Stomach (tissue), 19 donors: ENCODE measurements at places on chromosomes 6 and 20. TPM values are rescaled to one million over a fixed set of nuclear protein-coding genes. Genes with fewer than 3 reads are reported as not detected.
A peak's percentile ranks its signal among the peaks of the same experiment; 100 is the strongest.

DNA sequence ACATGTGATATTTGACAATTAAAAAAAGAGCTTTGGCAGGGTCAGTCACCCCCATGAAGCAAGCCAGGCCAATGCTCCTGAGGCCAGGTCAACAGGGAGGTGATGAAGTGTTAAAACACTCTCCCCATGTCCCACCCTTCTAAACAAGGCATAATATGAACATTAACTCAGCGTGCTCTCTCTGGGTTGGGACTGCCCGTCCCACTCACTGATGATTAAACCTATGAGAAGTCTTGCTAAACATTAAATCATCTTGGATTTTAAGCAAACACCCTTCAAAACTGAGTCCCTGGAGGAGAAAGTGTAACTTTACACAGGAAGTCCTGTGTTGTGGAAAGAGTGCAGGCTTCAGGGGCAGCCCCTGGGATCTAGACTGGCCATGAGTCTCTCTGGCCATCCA, 558.5 kb downstream of the CD83 start:
- DNase-seq, result no peak

GRCh38 chr6:610882-611281, 46.0 kb downstream of the HUS1B start:
- DNase-seq, result no peak

- peak; percentile 7 for DNase-seq
Observed at GRCh38 chr6:104322841-104323240, 536.9 kb downstream of the HACE1 start.

GRCh38 chr20:25280574-25281535, 33.0 kb downstream of the PYGB start:
- peak; percentile 7 for DNase-seq

The GPR6 gene
- not detected for total RNA-seq

DNA sequence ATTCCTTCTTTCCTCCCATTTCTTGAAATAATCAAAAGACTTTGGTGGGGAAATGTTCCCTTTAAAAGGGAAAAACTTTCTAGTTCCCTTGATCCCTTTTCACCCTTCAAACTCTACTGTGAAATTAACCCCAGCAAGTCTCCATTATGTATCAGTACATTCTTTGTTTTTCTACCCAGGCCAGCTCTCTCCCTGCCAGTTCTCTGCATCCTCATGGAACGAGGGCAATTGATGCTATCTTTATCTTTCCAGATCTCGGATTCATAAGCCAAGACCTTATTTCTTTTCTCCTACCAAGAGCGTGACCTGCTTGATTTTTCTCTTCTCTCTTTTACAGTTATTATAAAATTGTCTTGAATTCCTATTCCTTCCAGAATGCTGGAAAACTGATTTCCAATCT, 75.8 kb downstream of the ADGRB3 start:
- no peak for DNase-seq

GRCh38 chr6:169144356-169144755, 109.3 kb downstream of the THBS2 start:
- DNase-seq, result no peak

GRCh38 chr20:24503352-24503931, 34.0 kb downstream of the SYNDIG1 start:
- DNase-seq, result no peak

The MAFB gene
- 34.2 TPM for total RNA-seq

- DNase-seq, result peak; percentile 47
Observed at GRCh38 chr6:25411316-25411950, 132.3 kb downstream of the CARMIL1 start.

DNA sequence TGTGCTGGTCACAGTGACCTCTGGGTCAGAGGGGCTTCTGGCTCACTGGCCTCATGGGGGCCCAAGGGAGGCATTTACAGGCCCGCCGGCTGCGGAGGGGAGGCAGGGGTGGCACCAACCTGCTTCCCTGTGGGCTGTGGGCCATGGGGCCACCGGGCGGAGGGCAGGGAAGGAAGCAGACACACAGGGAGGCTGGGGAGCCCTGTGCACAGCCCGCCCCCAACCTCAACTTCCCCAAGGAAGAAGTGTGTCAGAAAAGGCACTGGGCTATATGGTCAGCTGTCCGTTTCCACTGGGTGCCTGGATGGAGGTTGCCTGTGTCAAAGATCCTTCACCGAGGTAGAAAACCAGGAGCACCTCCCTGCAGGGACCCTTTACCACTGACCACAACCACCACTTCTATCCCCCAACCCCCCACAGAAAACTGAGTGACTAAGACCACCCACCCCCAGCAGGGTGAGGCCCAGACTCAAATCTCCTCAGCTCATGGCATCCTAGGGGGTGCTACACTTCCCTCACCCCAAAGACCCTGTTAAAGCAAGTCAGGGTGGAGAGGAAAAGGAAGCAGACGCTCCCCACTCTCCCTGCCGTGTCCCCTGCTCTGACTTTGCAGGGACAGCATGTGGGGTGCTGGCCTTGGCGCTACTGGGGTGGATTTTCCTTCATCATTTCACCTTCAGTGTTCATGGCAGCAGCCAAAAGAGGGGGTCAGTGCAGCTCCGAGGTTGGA, 5.6 kb downstream of the CST3 start:
- no peak for DNase-seq

The RRAGD gene
- total RNA-seq, result 45.1 TPM

The BTNL2 gene
- total RNA-seq, result not detected

GRCh38 chr6:3737149-3737830, 14.2 kb downstream of the PXDC1 start:
- DNase-seq, result no peak

The GNAS-AS1 gene
- 45.5 TPM for total RNA-seq

The NT5E gene
- total RNA-seq, result 6.8 TPM

DNA sequence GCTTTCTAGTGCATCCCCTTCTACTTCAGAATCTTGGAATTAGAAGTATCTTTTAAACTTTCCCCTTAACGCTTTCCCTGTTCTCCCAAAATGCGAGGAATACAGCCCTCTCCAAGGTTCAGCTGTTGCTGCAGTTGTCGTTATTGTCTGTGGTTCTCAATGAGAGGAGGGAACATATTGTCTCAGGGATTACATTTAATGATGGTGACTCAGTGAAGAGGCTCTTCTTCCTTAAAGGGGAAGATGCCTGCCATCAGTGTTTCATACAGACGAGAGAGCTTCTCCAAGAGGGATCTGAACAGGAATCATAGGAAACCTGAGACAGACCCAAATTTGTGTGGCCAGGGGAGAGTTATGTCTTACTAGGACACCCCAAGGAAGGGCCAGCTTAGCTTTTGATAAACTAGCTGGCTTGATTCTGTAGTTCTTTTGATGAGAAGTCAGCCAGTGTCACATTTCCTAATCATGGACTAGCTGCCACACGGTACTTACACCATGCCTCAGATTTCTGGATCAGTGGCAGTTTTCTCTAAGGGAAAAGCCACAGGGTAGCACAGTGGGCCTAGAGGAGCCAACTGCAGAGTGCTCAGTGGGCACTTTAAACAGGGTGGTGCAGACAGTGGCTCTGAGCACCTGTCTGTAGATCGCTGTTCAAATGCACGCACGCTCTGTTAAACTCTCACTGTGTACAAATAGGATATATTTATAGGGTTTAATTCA, 59.7 kb upstream of the TMEM181 start:
- DNase-seq, result no peak

DNA sequence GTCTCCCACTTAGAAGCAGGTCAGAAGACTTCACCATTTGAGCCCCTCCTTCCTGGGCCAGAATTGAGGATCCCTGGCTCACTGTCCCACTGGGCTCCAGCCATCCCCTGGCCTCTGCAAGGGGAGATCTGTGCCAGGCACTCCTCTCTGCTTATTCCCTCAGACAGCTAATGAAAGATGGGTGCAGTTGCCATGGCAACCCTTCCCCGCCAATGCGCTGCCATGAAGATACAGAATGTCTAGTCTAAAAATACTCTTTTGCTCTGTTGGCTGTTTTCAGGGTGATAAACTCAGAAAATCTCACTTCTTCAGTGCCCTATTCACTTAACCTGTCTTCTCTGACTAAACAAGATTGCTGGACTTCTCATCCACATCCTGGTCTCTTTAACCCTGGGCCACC, 13.6 kb upstream of the TTLL2 start:
- DNase-seq, result peak; percentile 66

The PI16 gene
- total RNA-seq, result 10.4 TPM

GRCh38 chr6:135412761-135413160, 84.8 kb downstream of the AHI1 start:
- DNase-seq, result no peak

- DNase-seq, result no peak
Observed at GRCh38 chr20:48025661-48026060, 240.4 kb upstream of the SULF2 start.

DNA sequence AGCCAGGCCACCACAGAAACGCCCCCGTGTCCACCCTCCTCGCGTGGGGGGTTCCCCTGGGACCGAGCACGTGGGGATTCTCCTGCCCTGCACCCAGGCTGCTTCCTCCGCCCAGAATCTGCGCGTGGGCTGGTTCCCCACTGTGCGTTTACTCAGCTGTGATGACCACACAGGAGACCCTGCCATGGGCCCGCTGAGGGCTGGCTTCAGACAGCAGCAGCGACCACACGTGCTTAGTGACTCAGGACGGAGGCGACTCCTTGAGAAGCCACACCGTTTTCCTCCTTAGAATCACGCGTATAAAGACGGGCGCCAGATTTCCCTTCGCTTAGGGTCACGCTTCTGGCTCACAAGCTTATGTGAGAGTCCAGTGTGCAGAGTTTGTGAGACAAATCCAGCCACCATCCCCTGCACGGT, 63.9 kb upstream of the PDE10A start:
- DNase-seq, result peak; percentile 16

The LY6G5B gene
- total RNA-seq, result 15.8 TPM

- no peak for DNase-seq
Observed at GRCh38 chr6:4607793-4608192, 168.4 kb upstream of the CDYL start.

GRCh38 chr6:90715093-90715655, 128.3 kb upstream of the MAP3K7 start:
- no peak for DNase-seq

GRCh38 chr6:5089481-5090438, 4.6 kb downstream of the PPP1R3G start:
- DNase-seq, result no peak

DNA sequence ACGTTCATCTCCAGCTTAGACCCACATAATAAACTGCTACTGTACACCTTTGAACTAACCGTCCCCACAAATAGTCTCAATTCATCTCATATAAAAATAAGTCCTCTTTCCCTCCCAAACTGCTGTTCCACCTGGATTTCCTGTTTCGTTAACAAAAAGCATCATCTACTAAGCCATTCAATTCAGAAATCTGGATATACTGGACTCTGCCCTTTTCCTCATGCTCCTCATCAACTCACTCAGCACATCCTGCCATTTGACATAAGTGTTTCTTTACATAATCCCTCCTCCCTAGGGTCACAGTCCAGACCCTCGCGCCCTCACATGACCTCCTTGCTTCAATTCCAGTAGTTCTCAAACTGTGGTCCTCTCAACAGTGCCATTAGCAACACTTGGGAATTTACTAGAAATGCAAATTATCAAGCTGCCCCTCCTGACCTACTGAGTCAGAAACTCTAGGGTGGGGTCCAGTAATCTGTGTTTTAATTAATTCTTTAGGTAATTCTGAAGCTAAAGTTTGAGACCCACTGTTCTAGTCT, 4.5 kb downstream of the MKKS start:
- DNase-seq, result no peak

The FAM83B gene
- total RNA-seq, result 4.5 TPM

DNA sequence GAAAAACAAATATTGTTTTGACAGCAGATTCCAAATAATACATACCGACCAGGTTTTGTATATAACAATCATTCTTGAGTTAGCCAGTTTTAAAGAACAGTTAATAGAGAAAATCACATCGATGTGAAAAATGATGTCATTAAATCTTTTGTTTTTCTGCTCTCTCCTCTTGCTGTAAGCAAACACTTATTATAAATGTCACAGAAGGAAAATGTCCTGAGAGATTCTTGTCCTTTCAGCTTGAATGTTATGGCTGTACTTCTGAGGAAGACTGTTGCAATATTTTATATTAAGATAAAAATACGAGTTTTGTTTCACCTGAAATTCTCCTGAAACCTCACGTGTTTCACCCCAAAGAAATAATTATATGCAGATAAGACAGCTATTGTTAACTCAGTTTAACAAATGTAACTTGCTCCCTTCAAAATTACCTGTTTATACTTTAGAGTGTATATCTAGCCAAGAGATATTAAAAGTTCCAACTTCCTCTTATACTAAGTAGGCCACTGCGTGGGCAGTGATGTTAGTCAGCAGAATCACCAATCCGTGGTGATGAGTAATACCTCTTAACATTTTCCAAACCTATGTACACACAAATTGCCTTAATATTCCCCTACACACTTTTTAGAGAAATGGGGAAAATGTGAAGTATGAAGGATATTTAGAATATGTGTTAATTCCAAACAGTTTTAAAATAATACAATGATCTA, 1111.4 kb upstream of the CITED2 start:
- peak; percentile 40 for DNase-seq

DNA sequence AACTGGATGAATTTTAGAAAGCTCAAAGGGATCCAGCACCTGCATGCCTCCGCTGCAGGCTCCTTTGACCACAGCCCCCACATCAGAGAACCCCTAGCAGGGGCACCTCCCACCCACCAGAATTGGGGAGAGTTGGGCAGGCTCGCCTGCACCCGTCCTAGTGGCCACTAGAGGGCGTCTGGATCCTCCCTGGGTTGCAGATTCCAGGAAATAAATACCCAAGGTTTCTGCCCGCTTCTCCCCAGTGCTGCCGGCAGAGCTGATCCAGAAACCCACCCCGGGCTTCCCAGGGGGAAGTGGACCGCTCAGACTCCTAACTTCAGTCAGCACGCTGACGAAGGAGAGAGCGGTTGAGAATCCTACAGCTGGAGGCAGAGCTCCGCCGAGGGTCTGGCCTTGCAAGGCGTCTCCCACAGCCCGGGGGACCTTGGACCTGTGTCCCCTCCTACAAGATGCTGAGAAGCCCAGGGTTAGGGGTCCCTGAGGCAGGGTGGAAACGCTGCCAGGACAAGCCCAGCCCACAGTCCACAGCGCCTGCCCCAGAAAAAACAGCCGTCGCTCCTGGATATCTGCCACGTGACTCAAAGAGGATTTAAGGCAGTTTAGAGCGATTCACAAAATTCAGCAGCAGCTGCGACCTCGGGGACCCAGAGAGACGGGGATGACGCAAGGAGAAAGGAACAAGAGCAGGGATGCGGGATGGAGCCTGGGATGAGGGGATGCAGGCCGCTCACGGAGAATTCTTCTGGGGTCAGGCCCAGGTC, 32.6 kb upstream of the PHACTR3 start:
- peak; percentile 55 for DNase-seq

- no peak for DNase-seq
Observed at GRCh38 chr6:36083446-36083845, 46.9 kb upstream of the MAPK13 start.

DNA sequence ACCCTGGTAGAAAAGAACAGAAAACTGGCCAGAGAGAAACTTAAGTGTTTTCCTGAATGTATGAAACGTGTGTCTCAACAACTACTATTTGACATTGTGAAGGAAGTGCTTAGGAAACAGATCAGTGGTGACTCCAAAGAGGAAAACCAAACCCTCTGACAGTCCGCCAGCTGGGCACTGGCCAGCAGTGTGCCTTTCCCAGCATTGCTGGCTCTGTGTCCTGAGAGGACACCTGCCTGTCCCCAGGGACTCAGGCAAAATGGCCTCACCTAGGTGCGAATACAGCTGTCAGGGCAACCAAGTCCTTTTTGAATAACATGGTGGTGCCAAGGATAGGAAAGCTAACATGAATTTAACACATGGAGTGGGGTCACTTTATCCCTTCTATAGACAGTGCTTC, 72.5 kb downstream of the NDUFAF5 start:
- no peak for DNase-seq

GRCh38 chr20:32945710-32946221, 58.5 kb downstream of the SUN5 start:
- no peak for DNase-seq

The TNFRSF6B gene
- 16.9 TPM for total RNA-seq

The ZNF311 gene
- total RNA-seq, result not detected
